ENCODE measurements at places on chromosomes 11 and 22.

- H3K27ac ChIP-seq = peak overlapping the region; percentile 7
- no peaks in the 10 kb centered on the region for H3K27me3 ChIP-seq
- peaks cover 21% of the 10 kb centered on the region for H3K4me1 ChIP-seq
Observed at GRCh38 chr11:13334034-13334786, 56.6 kb downstream of the BMAL1 start.

DNA sequence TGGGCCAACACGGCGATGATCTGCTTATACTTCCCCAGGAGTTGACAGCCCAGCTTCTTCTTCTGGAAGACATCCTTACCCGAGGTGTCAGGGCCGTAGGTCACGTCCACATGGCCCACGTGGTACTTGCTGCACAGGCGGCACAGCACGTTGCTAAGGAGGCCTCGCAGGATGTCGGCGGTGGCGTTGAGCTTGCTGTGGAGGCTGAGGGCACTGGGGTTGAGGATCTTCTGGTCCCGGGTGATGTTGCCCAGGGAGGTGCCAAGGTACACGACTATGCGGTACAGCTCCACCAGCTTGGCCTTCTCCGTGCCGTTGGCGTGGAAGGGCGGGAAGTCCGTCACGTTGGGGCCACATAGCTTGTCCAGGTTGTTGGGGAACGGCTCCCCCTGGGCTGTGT, 2.9 kb downstream of the LIF start:
- no peak overlapping the region for H3K4me3 ChIP-seq
- DNase-seq = no peak
- no peak overlapping the region for H3K27ac ChIP-seq
- H3K4me1 ChIP-seq = peaks cover 14% of the 10 kb centered on the region
- H3K27me3 ChIP-seq = peaks cover 20% of the 10 kb centered on the region

GRCh38 chr22:46145361-46145851, 4.9 kb upstream of the PPARA start:
- DNase-seq = no peak
- peaks cover 27% of the 10 kb centered on the region for H3K4me1 ChIP-seq
- no peak overlapping the region for H3K27ac ChIP-seq
- peaks cover 2% of the 10 kb centered on the region for H3K36me3 ChIP-seq

DNA sequence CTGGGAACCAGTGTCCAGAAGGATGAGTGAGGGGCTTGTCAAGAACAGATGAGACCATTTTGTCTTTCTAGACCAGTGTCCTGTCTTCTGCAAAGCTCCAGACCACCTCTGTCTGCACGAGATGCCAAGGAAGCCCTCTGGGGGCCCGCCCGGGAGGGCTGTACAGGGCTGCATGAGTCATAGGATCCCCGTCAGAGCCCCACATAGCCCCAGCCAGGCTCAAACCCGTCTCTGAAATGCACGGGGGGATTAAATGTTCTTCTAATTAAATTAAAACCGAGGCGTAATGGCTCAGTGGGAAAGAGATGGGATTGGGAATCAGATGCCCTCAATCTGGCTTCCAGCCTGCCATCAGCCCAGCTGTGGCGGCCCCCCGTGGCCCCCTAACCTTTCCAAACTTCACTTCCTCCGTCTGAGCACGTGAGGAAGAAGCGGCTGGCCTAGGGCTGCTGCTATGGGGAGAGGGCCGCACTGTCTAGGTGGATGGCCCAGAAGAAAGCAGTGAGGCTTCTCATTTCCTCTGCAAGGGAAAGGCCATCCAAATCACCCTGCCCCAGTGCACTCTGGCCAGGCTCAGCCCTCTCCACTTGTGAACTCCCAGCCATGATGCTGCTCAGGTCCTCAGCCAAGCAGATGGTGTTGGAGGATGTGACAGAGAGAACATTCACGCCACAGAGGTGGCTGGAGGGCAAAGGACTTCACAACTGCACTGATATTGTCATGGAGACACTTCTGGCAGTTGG, 32.8 kb downstream of the KCNQ1OT1 start:
- H3K27ac ChIP-seq = no peak overlapping the region
- no peak for DNase-seq
- peaks cover 18% of the 10 kb centered on the region for H3K36me3 ChIP-seq
- H3K4me3 ChIP-seq = no peak overlapping the region

DNA sequence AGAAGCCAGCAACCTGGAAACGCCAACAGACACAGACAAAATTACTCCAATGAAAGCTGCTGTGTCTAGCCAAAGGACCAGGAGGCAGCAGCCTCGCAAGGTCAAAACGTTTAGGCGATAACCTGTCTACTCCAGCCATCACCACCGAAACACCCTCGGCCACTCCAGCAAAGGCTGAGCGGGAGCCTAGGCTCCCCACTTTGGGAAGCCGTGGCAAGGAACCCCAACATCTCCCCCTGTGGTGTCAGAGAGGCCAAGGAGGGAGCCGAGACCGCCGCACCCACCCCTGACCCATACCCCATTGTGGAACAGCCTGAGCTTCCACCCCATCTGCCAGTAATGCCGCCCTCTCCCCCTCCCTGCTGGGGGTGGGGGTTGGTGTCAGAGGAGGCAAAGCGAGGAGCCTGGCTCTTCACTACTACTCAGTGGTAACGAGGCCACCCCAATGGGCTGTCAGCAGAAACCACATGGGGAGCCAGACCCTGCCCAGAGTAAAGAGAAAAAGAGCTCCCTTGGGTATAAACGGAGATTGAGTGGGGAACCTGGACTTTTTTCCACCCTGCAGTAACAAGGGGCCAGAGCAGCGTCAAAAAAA, 33.9 kb upstream of the SEPTIN5 start:
- no peak overlapping the region for H3K27ac ChIP-seq
- H3K36me3 ChIP-seq = no peaks in the 10 kb centered on the region
- H3K4me1 ChIP-seq = no peaks in the 10 kb centered on the region
- H3K27me3 ChIP-seq = peaks cover 18% of the 10 kb centered on the region
- no peak for DNase-seq

Data from memory B cell (primary cell).